ENCODE measurements at places on chromosomes 2 and 18.

DNA sequence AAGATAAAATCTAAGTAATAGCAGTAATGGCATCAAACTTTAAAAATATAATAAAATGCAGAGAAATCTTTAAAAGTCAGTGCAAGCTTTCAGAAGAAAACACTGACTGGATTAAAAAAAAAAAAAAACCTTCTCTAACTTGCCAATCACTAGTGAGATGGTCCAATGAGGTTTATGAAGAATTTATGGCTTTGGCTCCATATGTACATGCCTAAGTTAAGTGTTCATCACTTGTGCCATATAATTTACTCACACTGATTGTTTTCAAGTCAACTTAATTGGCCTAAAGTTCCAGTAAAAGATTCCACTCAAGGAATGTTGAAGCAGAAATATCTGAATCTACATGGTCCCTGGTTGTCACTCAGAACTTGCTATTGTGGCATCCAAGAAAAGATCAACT lies 40.7 kb upstream of the RAB27B start:
- DNase-seq: no peak

GRCh38 chr2:184562532-184562931 lies 35.8 kb upstream of the ZNF804A start:
- DNase-seq: no peak

- no peak for DNase-seq
These were observed 324.9 kb upstream of the SOX11 start for GRCh38 chr2:5367321-5367720.

- DNase-seq: no peak
These were observed 1.9 kb upstream of the HOXD9 start for GRCh38 chr2:176120364-176121189.

Data from omental fat pad (tissue), 4 donors.